Kidney tubule cell (primary cell): ENCODE measurements at places on chromosomes 11 and 22.

DNA sequence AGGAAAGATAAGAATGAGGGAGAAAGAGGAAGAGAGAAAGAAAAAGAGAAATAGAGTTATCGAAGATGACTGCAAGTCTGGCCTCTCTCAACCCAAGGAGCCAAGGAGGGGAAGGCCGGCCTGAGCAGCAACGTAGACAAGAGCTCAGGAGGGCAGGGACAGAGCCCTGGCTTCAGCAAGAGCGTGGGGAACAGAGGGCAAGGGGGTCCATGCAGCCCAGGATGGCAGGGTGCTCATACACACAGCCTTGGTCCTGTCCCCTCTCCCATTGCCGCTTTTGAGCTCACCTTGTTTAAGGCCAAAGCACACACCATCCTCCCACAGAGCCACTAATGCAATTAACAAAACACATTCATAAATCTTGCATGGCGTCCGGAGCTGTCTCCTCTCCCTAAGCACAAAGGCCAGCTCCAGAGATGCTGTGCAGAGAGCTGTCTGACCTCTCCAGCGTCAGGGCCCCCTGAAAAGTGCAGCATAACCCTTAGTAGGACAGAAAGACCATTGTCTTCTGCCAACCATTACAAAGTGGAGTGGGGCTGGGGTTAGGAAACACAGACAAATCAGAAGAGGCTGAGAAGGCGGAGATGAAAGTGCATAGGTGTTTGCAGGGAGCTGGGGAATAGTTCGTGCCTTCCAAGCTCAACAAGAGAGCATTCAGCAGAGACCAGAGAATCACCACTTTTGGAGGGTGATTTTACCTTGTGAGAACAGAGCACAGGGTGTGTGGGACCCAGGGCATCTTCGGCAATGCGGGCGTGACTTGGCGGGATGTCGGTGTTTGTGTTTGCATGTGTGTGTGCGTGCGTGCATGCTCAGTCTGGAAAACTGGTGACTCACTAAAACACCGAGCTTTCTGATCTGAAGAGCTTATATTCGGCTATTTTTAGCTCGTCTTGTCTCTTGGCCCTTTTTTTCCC is 28.2 kb upstream of the JAM3 start:
- no peak for DNase-seq

DNA sequence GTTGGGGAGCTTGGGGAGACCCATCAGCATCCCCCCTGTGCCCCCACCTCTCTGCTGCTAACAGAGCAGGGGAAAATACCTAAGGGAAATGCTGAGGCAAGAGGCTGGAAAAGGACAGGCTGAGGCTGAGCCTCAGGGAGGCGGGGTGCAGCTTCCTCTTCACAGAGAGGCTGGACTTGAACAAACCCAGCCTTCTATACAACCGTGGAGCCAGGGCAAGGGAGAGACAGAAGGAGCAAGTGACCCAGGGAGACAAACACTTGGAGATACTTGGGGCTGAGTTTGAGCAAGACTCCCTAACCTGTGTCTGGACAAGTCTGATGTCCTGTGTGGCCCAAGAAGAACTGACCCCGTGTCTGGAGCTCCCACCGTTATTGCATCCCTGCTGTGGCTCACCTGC is at the start of gene SLCO2B1:
SLCO2B1 (plus strand) TSS at position 229 of the 400 bp plus-strand sequence. CDS start 275 bp downstream, outside the sequence.
- DNase-seq = no peak

GRCh38 chr11:117972629-117973502 is 13.3 kb upstream of the IL10RA start:
- peak; percentile 50 for DNase-seq

- DNase-seq = peak; percentile 89
Observed at GRCh38 chr11:72643547-72643946, 30.7 kb downstream of the PDE2A start.

DNA sequence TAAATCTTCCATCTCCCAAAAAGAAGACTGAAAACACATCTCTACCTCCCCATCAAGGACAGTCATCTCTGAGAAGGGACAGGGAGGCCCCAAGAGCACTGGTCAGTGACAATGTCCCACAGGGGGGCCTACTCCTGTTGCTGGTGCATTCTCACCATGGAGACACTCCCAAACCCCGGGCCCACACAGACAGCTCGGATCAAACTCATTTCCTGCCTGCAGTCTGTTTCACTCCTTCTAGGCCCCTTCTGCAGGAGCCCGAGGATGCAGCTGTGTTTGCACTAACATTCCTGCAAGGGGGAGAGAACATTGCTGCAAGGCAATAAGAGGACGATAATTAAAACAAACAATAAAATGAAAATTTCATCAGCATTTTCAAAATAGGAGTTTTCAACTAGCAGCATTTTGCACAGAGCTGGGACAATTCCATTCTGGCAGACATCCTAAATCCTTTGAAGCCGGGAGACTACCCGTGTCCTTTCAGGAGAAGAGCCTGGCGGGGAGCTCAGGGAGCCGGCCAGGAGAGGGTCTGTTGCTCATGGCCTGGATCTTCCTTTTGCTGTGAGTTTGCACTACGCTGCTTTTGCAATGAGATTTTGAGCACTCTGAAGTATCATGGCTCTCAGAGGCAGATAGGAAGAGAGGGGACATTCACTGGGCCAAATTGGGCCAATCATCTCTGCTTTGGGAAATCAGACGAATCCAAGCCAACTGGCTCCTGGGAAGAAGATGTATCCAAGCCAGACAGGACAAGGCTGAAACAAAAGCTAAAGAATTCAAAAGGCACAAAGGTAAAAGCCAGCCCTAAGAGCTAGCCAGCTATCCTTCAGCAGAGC is 33.2 kb downstream of the SPATA19 start:
- no peak for DNase-seq

DNA sequence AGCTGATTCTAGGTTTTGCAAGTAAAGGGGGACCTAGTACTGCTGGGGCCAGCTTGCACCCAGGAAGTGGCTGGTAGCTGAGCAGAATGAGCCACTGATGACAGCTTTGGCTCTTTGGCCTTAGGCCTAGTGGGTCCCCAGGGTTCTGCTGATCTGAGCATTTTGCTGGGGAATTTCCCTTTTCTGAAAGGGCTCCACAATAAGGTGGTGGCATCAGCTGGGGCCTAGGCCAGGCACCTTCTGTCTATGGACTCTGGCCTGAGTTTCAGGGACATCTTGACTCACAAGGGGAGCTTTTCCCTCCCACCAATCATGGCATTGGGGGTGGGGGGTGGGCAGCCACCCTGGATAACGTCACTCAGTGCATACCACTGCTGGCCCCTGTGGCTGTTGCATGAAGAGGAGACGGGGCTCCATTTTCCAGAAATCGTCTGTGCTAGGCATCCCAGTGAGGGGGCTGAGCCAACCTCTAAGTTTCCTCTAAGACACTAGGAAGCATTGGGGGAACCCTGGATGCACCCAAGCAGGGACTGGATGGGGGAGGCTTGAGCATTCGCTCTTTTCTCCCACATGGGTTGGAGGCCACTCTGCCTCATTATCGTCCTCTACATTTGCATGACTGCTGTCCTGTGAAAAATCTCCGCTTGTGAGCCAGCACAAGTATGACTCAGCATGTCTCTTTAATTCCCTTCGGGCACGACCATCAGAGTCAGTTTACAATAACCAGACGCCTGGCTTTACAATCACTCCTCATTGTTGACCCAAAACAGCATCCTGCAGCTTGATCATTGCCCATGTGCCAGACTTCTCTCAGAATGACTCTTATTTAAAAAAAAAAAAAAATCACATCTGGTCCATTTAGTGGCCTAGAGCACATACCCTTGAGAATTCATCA is 145.0 kb upstream of the THY1 start:
- DNase-seq = peak; percentile 68

DNA sequence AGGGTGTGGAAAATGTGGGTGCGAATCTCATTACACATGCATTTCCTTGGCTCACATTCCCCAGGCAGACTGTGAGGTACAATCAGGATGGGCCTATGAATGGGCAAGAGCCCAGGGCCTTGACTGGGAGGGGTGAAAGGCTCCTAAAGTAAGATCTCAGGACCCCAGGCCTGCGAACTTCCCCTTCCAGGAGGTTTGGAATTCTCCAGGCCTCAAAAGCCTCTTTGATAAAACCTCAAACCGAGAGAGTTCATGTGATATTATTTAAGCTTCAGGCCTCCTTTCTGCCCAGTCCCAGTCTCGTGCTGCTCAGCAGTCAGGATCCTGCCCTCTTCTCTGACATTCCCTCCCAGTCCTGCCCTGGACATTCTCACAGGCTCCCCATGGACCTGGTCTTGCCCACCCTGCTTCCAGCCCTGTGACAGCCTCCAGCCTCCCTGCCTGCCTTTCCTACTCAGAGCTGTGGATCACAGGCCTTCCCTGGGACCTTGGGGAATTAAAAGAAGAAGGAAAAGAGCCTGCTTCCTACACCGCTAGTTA is 37.3 kb upstream of the TEAD1 start:
- no peak for DNase-seq

DNA sequence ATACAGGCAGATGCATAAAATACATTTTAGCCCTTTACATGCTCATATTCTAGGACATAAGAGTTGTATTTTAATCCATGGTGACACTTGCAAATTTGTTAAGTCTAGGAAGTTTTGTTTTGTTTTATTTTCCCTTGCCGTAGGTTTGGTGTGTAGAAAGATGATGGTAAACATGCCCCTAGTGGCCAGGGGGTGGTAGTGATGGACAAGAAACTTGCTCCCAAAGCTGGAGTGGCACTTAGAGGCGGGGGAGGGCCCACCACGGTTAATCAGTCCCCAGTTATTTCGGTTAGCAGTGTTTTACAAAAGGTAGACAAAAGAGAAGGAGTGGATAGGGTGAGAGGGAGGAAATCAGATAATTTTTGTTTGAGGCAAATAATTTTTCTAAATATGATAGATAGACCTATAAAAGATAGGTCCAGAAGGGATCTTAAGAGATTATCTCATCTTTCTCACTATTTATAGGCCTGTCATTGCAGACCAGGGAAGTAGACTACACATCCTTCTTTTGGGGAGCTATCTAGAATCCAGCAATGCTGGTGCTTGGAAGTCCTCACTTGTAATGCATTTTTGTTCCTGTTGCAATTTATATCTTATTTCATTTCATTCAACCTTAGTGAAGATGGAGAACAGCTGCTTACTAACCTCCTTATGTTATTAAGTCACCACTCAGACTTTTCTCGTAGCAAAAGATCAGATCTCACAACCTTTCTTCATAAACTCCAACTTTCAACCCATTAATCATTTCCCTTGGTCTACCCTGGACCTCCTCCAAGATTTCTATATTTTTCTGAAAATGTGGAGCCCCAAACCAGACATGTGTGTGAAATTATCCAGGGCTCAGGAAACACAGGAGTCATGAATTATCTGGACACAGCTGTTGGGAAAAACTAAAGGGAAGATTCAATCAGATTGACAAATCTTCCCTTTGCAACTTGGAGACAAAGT is 5.9 kb upstream of the BDNF start:
- peak; percentile 51 for DNase-seq

GRCh38 chr11:119550053-119550752 is 127.2 kb upstream of the THY1 start:
- DNase-seq = no peak

- no peak for DNase-seq
Observed at GRCh38 chr11:27612932-27613880, 87.0 kb downstream of the BDNF start.

DNA sequence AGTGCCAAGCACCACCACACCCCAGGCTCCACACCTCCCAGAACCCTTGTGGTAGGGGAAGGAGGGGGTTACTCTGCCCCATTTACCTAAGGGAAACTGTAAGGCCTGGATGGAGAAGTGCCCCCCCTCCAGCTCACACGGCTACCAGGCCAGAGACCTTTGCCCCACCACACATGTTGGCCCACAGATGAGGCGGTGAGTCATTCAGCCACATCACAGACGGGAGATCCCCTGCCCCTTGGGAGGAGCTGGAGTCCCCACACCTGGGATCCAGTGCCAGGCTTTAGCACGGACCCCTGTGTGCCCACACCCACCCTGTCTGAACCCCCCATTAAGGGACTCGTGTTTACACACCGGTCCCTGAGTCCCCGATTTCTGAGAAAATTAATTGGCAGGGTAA is 24.9 kb downstream of the CDKN1C start:
- DNase-seq = peak; percentile 64

- no peak for DNase-seq
Observed at GRCh38 chr11:65419460-65419771, 3.2 kb upstream of the NEAT1 start.

GRCh38 chr11:34331329-34331728 is 26.5 kb downstream of the ABTB2 start:
- DNase-seq = peak; percentile 82

GRCh38 chr22:30925667-30926066 is 42.9 kb downstream of the MORC2 start:
- no peak for DNase-seq

DNA sequence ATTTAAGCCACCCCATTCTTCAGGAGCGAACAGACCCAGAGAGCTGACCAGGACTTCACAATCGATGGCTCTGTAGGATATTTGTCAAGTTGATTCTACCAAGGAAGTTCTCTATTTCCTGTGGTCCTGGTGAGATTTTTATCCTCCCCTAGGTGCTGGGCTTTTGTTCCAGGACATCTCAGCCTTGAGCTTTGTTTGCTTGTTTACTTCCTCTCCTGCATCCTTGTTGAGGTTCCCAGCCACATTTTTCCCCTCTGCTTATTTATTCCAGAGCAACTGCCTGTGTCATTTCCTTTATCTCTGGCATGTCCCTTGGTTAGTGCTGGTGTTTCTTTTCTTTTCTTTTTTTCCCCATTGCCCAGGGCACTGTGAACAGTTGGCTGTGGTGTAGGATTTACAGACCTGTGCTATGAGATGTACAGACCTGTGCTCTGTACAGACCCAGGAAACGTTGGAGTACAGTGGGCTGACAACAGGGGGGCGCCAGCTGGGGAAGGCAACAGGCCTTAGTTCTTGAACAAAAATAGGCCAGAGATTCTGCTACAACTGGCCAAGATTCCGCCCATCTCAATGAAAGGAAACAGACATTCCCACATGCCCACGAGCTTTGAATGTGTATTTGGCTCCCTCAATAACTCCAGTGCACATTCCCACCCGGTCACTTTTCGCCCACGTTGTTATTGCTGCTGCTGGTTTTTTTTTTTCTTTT is 235.9 kb upstream of the DDI1 start:
- DNase-seq = no peak

GRCh38 chr22:23763579-23763945 is 772 bp downstream of the C22orf15 start:
- DNase-seq = no peak

DNA sequence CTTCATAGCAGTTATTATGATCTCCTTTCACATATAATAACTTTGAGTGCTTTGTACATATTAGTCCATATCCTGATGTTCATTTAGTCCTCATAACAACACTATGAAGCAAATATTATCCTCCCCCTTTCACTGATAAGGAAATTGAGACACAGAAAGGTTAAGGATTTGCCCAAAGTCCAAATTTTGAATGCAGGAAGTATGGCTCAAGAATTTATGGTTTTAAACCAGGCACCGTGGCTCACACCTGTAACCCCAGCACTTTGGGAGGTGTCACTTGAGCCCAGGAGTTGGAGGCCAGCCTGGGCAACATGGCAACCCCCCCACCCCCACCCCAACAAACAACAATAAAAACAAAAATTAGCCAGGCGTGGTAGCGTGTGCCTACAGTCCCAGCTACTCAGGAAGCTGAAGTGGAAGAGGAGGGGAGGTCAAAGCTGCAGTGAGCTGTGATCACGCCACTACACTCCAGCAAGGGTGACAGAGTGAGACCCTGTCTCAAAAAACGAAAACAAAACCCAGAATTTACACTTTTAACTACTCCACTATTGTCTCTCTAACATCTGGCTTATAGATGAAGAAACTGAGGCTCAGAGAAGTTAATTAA is 8.6 kb downstream of the CCDC34 start:
- no peak for DNase-seq

GRCh38 chr22:22750335-22751042 is 106.1 kb downstream of the GGTLC2 start:
- no peak for DNase-seq

GRCh38 chr22:42269432-42270175 is 849 bp downstream of the TCF20 start:
- peak; percentile 77 for DNase-seq

- no peak for DNase-seq
Observed at GRCh38 chr11:110986016-110986415, 259.5 kb upstream of the POU2AF2 start.
